PC-3 (cell line): ENCODE measurements at places on chromosomes 4 and X.
A peak's percentile ranks its signal among the peaks of the same experiment; 100 is the strongest.

DNA sequence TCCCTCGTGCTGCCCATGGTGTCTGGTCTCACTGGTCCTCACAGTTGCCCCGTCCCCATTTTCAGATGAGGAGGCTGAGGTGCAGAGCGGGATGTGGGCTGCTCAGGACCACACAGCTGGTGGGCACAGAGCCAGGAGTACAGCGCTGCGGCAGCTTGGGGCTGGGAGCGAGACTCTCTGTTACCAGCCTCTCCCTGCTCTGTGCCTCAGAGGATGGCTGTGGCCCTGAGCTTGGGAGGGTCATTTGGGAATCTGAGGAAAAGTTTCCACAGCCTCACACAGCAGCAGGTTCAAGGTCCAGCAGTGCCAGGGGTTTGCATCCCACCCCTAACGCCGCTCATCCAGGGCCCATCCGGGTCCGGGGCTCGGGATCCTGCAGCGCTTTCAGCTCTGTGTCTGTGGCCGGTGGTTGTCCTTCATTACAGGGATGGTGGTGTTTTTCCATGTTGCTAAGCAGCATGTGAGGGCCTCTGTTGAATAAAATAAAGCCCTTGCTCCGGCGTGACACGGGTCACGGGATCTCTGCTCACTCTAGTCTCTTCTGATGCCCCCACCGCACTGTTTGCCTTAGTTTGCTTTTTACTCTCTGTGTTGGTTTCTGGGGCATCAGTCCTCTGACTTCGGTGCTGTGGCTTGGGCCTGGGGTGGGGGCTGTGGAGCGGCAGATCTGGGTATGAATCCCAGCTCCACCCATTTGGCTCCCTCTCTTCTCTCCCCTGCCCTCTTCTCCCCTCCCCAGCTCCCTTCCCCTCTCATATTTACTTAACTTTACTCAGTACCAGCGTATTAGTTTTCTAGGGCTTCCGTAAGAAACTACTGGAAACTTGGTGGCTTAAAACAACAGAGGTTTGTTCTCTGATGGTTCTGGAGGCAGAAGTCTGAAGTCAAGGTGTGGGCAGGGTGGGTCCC, 6.5 kb downstream of the WFS1 start:
- no peak for DNase-seq

GRCh38 chr4:184528713-184529112, 54.4 kb upstream of the IRF2 start:
- DNase-seq, result no peak

DNA sequence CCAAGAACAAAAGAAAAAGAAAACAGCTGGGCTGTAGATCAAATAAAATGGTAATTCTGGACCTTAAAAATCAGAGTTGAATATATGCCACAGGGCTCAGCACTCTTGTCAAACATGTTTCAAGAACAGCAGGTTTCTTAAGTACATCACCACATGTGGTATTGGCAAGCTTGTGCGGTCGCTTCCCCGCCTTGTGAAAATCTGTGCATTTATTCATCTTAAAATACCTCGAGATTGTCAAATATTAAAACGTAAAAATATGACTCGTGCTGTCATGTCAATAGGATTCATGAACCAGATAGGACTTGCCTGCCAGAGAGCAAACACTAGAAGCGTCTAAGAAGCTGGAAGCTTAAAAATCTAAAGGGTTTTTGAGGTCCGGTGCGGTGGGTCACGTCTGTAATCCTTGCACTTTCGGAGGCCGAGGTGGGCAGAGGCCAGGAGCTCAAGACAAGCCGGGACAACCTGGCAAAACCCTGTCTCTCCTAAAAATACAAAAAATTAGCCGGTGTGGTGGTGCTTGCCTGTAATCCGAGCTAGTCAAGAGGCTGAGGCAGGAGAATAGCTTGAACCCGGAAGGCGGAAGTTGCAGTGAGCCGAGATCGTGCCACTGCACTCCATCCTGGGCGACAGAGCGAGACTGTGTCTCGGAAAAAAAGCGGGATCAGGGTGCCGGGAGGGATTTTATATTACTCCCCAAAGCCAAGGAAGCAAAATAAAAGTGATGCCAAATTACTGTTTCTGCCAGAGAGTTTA, 40.2 kb upstream of the TMEM154 start:
- DNase-seq, result peak; percentile 30

DNA sequence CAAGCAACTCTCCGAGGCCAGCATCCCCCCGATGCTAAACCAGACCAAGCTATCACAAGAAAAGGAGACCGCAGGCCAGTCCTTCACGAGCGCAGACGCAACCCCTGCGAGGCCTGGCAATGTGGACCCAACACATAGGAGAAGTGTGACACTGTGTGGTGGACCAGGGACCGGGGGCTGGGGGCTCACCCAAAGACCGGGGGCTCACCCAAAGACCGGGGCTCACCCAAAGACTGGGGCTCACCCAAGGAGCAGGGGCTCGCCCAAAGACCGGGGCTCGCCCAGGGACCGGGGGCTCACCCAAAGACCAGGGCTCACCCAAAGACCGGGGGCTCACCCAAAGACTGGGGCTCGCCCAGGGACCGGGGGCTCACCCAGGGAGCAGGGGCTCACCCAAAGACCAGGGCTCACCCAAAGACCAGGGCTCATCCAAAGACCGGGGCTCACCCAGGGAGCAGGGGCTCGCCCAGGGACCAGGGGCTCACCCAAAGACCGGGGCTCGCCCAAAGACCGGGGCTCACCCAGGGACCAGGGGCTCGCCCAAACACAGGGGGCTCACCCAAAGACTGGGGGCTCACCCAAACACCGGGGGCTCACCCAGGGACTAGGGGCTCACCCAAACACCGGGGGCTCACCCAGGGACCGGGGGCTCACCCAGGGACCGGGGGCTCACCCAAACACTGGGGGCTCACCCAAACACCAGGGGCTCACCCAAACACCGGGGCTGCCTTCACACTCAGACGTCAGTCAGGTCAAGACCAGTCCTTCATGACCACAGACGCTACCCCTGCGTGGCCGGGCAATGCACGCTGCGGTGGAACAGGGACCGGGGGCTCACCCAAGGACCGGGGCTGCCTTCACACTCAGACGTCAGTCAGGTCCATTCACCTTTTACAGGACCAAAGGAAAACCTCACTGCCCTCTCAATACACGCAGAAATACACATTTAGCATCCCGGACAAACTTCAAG, 32.9 kb downstream of the PPP2R3B start:
- no peak for DNase-seq

- peak; percentile 36 for DNase-seq
Observed at GRCh38 chrX:65035446-65035770, 59.2 kb upstream of the ZC4H2 start.

DNA sequence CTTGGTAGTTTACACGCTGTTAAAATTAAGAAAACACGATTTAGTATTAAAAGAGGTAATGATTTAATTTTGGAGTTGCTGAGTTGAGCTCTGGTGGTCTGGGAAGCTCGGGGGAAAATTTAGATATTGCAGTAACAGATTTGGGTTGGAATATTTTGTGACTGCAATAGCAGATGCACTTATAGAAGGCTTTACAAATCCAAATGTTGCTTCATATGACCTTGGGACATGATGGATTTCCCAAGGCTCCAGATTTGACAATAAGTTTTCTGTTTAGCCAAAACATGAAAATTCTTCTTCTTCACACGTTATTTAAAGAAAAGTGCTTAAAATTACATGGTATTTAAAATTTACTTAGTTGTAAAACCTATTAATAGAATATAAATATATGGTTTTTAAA, 302.0 kb downstream of the SPRY1 start:
- DNase-seq, result no peak

GRCh38 chr4:141348125-141348524, 127.4 kb downstream of the ZNF330 start:
- no peak for DNase-seq

- peak; percentile 61 for DNase-seq
Observed at GRCh38 chr4:160026721-160027120, 923.8 kb downstream of the RAPGEF2 start.

- DNase-seq, result peak; percentile 63
Observed at GRCh38 chrX:78514852-78515251, 144.3 kb downstream of the RTL3 start.
